T-helper 17 cell (primary cell): ENCODE measurements at places on chromosomes 1 and 21. TPM values are rescaled to one million over a fixed set of nuclear protein-coding genes. Genes with fewer than 3 reads are reported as not detected.

- H3K4me3 ChIP-seq = peak overlapping the region; percentile 81
- peaks cover 38% of the 10 kb centered on the region for H3K27me3 ChIP-seq
- DNase-seq = no peak
- peaks cover 4% of the 10 kb centered on the region for H3K36me3 ChIP-seq
- peaks cover 12% of the 10 kb centered on the region for H3K4me1 ChIP-seq
Measured at GRCh38 chr1:201468501-201468843, 516 bp downstream of the PHLDA3 start.

DNA sequence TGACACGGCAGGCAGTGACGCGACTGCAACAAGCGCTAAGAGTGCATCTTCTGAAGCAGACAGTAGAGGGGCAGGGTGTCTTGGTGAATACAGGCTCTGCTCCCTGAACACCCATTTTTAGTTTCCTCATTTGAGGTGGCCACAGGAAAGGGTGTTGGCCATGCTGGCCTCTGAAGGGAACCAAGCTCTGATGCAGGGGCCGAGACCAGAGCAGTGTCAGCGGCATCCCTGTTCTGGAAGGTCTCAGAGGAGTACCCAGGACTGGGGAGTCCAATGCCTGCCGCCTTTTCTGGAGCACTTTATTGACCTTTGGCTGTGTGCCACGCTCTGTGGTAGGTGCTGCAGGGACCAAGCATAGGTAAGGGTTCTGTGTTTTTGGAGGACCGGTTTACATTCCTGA is 100.4 kb downstream of the KCNJ6 start:
- DNase-seq = no peak
- peaks cover 10% of the 10 kb centered on the region for H3K27me3 ChIP-seq
- H3K4me1 ChIP-seq = no peaks in the 10 kb centered on the region
- no peak overlapping the region for H3K27ac ChIP-seq
- no peaks in the 10 kb centered on the region for H3K36me3 ChIP-seq

- DNase-seq = no peak
- peaks cover 37% of the 10 kb centered on the region for H3K4me1 ChIP-seq
- H3K36me3 ChIP-seq = no peaks in the 10 kb centered on the region
- peak overlapping the region; percentile 93 for H3K27ac ChIP-seq
Measured at GRCh38 chr1:228407106-228408040, 738 bp upstream of the TRIM11 start.

DNA sequence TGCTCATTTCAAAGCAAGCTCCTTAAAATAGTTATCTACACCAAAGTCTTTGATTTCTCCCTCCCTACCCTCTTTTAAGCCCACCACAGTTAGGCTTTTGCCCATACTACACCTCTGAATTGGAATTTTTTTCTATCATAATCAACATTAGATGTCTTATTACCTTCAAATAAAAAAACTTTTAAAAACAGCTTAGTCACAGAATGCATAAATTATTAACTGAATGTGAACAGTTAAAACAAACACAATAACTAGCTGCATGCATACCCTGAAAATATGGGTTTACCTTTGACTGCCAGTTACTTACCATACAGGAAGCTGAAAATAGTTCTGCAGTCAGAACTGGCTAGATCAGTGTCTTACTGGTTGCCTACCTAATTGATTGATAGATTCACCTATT is 210.9 kb downstream of the TGFB2 start:
- no peak overlapping the region for H3K27ac ChIP-seq
- no peaks in the 10 kb centered on the region for H3K4me1 ChIP-seq
- peaks cover 7% of the 10 kb centered on the region for H3K27me3 ChIP-seq
- no peak for DNase-seq

DNA sequence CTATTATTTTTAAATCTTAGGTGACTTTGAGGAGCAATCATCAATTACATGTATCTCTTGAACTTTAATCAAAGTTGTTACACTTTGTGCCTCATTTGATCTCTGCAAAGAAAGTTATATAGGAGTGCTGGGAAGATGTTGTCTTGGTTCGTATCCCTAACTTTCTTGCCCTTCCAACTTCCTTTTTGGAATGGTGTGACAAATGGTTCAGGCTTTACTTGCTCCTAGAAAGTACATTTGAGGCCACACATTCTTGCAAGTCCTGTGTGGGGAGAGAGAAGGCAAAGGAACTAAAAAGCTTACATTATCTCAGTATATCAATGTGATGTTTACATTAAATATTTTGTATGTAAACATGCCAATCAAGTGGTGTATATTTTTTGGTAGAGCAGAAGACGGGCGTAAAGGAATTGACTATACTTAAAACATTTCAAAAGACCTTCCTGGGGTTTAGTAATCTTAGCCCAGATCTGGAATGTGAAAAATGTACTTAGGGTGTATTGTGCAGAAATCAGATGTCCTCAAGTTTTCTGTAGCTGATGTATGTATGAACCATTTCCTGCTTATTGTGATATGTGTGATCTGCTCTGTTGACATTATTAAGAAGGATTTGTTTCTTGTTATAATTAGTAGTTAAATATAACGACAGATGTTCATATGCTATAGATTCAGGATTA is 59.2 kb downstream of the USP25 start:
- no peak overlapping the region for H3K27ac ChIP-seq
- no peaks in the 10 kb centered on the region for H3K36me3 ChIP-seq
- peaks cover 26% of the 10 kb centered on the region for H3K4me1 ChIP-seq
- DNase-seq = no peak

- H3K27ac ChIP-seq = no peak overlapping the region
- H3K36me3 ChIP-seq = peaks cover 10% of the 10 kb centered on the region
- DNase-seq = no peak
- no peak overlapping the region for H3K4me3 ChIP-seq
- H3K27me3 ChIP-seq = peaks cover 44% of the 10 kb centered on the region
Measured at GRCh38 chr1:41293779-41294178, 51.7 kb upstream of the SCMH1 start.

DNA sequence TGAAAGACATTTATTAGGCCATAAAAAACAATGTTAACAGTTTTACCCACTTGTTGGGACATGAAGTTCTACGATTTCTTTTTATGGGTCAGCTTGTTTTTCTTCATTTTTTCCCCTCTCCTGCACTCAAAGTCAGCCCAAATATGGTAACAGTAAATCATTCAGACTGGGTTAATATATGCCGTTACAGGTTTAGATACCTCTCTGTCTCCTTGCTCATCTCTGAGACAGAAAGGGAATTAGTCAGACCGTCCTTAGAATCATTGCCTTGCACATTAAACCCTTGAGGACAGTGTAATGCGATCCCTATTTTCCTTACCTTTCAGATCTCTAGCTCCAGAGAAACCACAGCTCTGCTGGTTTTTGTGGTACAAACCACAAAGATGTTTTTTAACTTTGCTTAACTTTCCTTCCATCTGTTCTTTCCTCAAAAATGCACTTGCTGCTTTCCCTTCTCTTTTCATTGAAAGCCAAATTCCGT is 613.3 kb downstream of the PLPP3 start:
- no peak overlapping the region for H3K27ac ChIP-seq
- no peak for DNase-seq
- peaks cover 6% of the 10 kb centered on the region for H3K27me3 ChIP-seq
- H3K4me3 ChIP-seq = no peak overlapping the region
- H3K36me3 ChIP-seq = no peaks in the 10 kb centered on the region

DNA sequence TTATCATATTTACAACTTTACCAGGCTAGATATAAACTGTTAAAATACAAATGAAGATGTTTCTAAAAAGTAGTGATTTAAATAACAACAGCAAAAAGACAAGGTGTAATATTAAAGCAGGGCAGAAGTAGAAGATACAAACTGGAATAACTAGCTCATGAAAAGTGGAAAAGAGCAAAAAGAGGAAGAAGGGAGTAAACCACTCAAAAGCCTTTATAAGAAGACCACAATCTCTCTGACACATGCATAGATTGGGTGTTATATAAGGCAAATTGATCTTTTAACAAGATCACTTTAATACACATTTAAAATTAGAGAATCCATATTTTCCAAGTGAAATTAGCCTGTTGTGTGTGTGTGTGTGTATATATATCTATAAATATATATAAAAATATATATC is 5.0 kb downstream of the DENND1B start:
- no peak for DNase-seq
- H3K4me3 ChIP-seq = no peak overlapping the region
- H3K27me3 ChIP-seq = no peaks in the 10 kb centered on the region
- peaks cover 60% of the 10 kb centered on the region for H3K4me1 ChIP-seq

- H3K27ac ChIP-seq = no peak overlapping the region
- H3K36me3 ChIP-seq = peaks cover 3% of the 10 kb centered on the region
- H3K4me3 ChIP-seq = no peak overlapping the region
- H3K27me3 ChIP-seq = no peaks in the 10 kb centered on the region
Measured at GRCh38 chr1:88877382-88877825, 14.0 kb downstream of the GTF2B start.

GRCh38 chr1:217019475-217019874 is 296.2 kb upstream of the ESRRG start:
- no peaks in the 10 kb centered on the region for H3K4me1 ChIP-seq
- no peak overlapping the region for H3K27ac ChIP-seq
- H3K4me3 ChIP-seq = no peak overlapping the region
- no peak for DNase-seq
- H3K27me3 ChIP-seq = no peaks in the 10 kb centered on the region

GRCh38 chr1:25698252-25698651 is 81.7 kb downstream of the MAN1C1 start:
- H3K27me3 ChIP-seq = no peaks in the 10 kb centered on the region
- no peak overlapping the region for H3K4me3 ChIP-seq
- DNase-seq = no peak
- peaks cover 23% of the 10 kb centered on the region for H3K4me1 ChIP-seq
- H3K36me3 ChIP-seq = no peaks in the 10 kb centered on the region

GRCh38 chr1:15272009-15272781 is 25.2 kb downstream of the FHAD1 start:
- H3K36me3 ChIP-seq = peaks cover 3% of the 10 kb centered on the region
- no peak for DNase-seq
- H3K27me3 ChIP-seq = peaks cover 53% of the 10 kb centered on the region
- H3K27ac ChIP-seq = no peak overlapping the region
- H3K4me3 ChIP-seq = no peak overlapping the region

DNA sequence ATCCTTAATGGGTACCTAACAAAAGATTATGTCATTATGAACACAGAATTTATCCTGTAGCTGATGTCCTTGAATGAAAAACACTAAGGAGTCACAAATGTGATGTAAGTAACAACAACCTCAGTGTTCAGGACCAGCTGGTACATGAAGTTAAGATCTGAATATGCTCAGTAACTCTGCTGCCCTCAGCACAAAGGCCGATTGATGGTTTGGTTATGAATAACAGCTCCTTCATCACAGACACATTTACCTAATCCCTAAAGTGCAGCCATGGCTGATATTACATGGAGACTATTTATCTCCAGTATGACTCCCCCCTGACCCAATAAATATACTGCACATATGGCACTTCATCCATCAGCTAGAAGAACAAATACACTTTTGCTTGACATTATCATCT is 75.2 kb downstream of the PLPPR5 start:
- no peaks in the 10 kb centered on the region for H3K27me3 ChIP-seq
- no peaks in the 10 kb centered on the region for H3K36me3 ChIP-seq
- no peak overlapping the region for H3K4me3 ChIP-seq
- no peak for DNase-seq

DNA sequence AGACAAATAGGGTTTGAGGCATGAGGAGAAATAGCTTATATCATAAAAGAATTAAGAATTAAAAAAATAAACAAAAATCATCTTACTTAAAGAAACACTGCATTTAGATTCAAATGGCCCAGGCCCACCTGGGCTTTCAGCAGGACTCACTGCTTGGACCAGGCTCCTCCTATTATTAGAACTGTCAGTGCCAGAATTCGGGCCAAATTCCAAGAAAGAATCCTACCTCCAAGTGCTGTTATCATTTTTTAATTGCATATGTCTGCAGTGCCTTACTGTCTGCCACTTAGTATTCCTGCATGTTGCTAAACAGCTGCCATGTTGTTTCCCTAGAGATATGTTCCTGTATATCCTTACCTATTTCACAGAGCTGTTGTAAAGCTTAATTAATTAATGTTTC is 112.0 kb downstream of the BARHL2 start:
- no peak overlapping the region for H3K27ac ChIP-seq
- H3K36me3 ChIP-seq = no peaks in the 10 kb centered on the region
- no peaks in the 10 kb centered on the region for H3K4me1 ChIP-seq
- no peak for DNase-seq
- no peak overlapping the region for H3K4me3 ChIP-seq

GRCh38 chr1:151809290-151809984 is 4.2 kb upstream of the LINGO4 start:
- H3K4me3 ChIP-seq = no peak overlapping the region
- peaks cover 45% of the 10 kb centered on the region for H3K4me1 ChIP-seq
- DNase-seq = no peak
- peak overlapping the region; percentile 93 for H3K27ac ChIP-seq
- H3K36me3 ChIP-seq = peaks cover 9% of the 10 kb centered on the region

GRCh38 chr1:26317612-26318337 is at the start of gene CD52:
TSS of gene CD52 (plus strand) at chr1:26317958. CDS start at chr1:26318018, 60 bp downstream.
- H3K4me3 ChIP-seq = peak within 1 kb of the TSS; percentile 99
- H3K27ac ChIP-seq = peak within 1 kb of the TSS; percentile 96
- H3K36me3 ChIP-seq = peaks cover 15% of the 10 kb centered on the region

DNA sequence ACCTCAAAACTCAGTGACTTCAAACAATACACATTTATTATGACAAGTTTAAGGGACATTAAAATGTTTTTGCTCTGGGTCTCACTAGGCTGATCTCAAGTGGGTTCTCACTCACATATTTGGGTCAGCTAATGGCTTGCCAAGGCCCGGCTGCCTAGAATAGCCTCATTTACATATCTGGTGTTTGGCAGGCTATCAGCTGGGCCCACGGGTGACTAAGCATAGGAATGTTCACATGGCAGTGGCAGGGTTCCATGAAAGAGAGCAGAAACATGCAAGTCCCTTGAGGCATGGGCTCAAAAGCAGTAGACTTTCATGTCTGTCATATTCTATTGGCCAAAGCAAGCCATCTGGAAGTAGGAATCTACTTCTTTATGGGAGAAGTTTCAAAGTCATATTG is 492.6 kb downstream of the KCNT2 start:
- no peak overlapping the region for H3K4me3 ChIP-seq
- no peaks in the 10 kb centered on the region for H3K4me1 ChIP-seq
- DNase-seq = no peak
- H3K36me3 ChIP-seq = no peaks in the 10 kb centered on the region
- H3K27me3 ChIP-seq = no peaks in the 10 kb centered on the region

- DNase-seq = no peak
- H3K4me3 ChIP-seq = no peak overlapping the region
- peaks cover 22% of the 10 kb centered on the region for H3K4me1 ChIP-seq
- peaks cover 9% of the 10 kb centered on the region for H3K36me3 ChIP-seq
- H3K27me3 ChIP-seq = no peaks in the 10 kb centered on the region
Measured at GRCh38 chr1:198747127-198747526, 108.3 kb downstream of the PTPRC start.

GLMN gene
- 13.2 TPM for total RNA-seq

BGLAP gene
- 3.7 TPM for total RNA-seq

DSCAM gene
- not detected for total RNA-seq

OR2L5 gene
- total RNA-seq = not detected

C1orf87 gene
- total RNA-seq = not detected

TNFRSF18 gene
- 47.9 TPM for total RNA-seq
